ENCODE measurements at places on chromosomes 13 and 19. TPM values are rescaled to one million over a fixed set of nuclear protein-coding genes. Genes with fewer than 3 reads are reported as not detected.

Gene NPAS1
- total RNA-seq = 5.9 TPM

Gene NEK5
- 0.74 TPM for total RNA-seq

Gene KDELR1
- total RNA-seq = 22.1 TPM

Gene ZNF813
- total RNA-seq = 6.1 TPM

Gene CEACAM20
- not detected for total RNA-seq
